ENCODE measurements at places on chromosomes 6 and 20.

DNA sequence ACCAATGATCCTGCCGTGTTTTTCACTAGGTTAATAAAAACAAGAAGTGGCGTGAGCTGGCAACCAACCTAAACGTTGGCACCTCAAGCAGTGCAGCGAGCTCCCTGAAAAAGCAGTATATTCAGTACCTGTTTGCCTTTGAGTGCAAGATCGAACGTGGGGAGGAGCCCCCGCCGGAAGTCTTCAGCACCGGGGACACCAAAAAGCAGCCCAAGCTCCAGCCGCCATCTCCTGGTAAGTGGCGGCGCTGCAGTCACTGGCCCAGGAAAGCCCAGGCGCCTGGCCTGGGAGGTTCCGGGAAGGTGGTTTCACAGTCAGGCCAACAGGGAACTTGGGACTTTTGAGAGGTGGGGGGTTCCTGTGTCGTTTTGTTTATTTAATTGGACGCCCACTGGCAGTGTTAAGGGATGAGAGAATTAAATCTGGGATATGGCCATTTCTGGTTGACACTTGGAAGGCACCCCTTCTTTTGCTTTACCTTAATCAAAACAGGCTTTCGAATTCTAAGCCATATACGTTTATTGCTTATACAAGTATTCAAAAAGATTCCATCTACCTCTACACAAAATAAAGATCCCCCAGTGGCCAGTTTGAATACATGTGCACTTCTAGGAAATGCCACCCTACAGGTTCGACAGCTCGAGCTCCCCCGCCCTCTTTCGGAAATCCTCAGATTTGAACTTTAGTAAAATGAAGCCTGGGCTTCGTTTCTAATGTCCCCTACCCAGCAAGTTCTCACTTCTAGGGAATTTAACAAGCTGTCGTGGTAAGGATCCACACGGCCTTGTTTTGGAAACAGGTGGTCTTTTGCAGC lies 138.9 kb downstream of the TMEM242 start:
- DNase-seq: peak; percentile 72

DNA sequence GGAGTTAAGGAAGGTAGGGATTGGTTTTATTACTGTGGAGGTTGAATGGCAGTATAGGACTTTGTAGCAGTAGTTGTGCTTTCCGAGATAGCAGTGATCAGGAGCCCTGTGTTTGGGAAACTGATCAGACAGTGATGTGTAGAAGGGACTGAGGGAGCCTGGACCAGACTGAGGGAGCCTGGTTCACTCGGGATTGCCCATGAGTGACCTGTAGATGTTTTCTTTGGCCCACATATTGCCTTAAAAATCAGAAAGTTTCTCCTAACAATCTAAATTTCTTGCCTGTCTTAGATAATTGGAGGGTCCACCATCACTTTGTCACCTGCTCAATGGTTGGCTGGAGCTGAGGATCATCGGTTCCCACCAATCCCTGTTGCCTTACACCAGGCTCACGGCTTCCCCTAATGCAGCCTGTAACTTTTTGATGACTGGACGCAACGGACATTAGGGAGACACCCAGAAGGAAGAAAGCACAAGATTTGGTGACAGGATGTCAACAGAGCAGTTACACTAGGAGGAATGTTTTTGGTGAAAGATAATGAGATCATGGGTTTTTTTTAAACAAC lies 1.1 kb downstream of the CDS2 start:
- DNase-seq: no peak

DNA sequence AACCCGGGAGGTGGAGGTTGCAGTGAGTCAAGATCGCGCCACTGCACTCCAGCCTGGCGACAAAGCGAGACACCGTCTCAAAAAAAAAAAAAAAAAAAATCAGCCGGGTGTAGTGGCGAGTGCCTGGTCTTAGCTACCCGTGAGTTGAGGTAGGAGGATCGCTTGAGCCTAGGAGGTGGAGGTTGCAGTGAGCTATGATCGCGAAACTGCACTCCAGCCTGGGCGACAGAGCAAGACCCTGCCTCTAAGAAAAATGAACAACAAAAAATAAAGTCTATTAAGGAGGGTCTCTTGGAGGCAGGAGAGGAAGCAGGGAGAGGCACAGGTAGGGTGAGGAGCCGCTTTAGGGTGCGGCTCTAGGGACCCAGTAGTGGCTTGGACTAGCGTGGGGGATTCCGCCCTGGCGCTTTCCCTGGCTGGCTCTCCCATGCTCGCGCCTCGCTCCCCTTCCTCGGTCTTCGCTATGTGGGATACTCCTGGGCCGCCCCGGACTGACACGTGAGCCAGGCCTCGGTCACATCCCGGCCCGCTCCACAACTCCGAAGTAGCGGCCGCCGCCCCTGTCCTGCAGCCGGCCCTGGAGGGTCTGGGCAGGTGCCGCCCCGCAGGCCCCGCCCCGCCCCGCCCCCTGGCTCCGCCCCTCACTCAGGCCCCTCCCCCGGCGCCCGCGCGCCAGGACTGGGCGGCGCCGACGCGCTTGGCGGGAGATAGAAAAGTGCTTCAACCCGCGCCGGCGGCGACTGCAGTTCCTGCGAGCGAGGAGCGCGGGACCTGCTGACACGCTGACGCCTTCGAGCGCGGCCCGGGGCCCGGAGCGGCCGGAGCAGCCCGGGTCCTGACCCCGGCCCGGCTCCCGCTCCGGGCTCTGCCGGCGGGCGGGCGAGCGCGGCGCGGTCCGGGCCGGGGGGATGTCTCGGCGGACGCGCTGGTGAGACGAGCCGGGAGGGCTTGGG lies at the start of gene MYBL2:
TSS of gene MYBL2 (plus strand) at position 739 of the 953 bp plus-strand sequence. CDS start at position 909, 170 bp downstream.
- DNase-seq: peak; percentile 78

- DNase-seq: no peak
These were observed 85.2 kb downstream of the ELOVL4 start for GRCh38 chr6:79862126-79862525.

GRCh38 chr6:135535989-135536414 lies 38.5 kb upstream of the AHI1 start:
- no peak for DNase-seq

- no peak for DNase-seq
These were observed 645.6 kb downstream of the MMUT start for GRCh38 chr6:48817333-48818051.

- DNase-seq: no peak
These were observed 400.1 kb downstream of the PLCB1 start for GRCh38 chr20:8532169-8532568.

- DNase-seq: no peak
These were observed 73.2 kb downstream of the CEBPB start for GRCh38 chr20:50263831-50264230.
